Activated T-cell treated with anti-CD3 and anti-CD28 coated beads for 4 hours (primary cell): ENCODE measurements at places on chromosomes 16 and 17.

DNA sequence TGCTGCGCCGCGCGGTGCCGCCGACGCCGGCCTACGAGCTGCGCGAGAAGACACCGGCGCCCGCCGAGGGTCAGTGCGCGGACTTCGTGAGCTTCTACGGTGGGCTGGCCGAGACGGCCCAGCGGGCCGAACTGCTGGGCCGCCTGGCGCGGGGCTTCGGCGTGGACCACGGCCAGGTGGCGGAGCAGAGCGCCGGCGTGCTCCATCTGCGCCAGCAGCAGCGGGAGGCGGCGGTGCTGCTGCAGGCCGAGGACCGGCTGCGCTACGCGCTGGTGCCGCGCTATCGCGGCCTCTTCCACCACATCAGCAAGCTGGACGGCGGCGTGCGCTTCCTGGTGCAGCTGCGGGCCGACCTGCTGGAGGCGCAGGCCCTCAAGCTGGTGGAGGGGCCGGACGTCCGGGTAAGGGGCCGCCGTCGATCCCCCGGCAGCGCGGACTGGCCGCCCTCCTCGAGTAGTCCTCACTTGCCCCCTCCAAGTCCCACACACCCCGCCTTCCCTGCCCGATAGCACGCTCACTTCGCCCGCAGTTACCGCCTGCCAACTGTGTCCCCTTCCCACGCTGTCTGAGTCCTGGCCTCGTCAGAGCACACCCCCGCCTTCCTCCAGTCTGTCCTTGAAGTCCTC, 470 bp downstream of the MLYCD start:
- DNase-seq: peak; percentile 38

DNA sequence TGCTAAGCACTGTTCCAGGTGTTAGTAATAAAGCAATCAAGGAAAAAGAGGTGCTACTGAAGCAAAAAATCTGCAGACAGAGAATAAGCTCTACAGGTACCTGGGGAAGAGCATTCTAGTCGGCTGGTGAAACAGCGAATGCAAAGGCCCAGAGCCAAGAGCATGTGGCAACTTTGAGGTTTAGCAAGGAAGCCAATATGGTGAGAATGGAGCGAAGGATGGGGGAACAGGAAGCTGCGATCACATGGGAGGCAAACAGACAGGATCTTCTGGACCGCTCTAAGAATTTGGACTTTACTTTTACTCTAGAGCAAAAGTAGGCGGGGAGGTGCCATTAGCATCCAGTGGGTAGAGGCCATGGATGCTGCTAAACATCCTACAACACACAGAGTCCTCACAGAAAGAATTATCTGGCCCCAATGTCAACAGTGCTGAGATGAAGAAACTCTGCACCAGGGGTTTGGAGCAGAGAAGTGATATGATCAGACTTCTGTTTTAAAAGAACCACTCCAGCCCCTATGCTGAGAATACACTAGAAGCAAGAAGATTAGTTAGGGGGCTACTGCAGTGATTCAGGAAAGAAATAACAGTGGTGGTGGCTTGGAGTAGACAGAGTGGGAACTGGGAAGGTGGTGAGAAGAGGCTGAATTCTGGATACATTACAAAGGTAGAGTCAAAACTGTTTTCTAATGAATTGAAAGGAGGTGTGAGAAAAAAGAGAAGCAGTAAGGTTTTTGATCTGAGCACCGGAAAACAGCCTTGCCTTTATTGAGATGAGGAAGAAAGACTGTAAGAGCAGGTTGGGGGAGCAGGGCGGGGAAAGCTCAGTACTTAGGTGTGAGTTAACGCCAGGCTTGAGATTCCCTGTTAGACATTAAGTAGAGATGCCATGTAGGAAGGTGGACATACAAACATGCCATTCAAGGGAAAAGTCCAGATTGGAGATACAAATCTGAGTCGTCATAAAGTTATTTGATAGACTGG, 11.0 kb downstream of the EFTUD2 start:
- DNase-seq: no peak

- no peak for DNase-seq
Observed at GRCh38 chr16:1642148-1642547, 30.0 kb downstream of the CRAMP1 start.

DNA sequence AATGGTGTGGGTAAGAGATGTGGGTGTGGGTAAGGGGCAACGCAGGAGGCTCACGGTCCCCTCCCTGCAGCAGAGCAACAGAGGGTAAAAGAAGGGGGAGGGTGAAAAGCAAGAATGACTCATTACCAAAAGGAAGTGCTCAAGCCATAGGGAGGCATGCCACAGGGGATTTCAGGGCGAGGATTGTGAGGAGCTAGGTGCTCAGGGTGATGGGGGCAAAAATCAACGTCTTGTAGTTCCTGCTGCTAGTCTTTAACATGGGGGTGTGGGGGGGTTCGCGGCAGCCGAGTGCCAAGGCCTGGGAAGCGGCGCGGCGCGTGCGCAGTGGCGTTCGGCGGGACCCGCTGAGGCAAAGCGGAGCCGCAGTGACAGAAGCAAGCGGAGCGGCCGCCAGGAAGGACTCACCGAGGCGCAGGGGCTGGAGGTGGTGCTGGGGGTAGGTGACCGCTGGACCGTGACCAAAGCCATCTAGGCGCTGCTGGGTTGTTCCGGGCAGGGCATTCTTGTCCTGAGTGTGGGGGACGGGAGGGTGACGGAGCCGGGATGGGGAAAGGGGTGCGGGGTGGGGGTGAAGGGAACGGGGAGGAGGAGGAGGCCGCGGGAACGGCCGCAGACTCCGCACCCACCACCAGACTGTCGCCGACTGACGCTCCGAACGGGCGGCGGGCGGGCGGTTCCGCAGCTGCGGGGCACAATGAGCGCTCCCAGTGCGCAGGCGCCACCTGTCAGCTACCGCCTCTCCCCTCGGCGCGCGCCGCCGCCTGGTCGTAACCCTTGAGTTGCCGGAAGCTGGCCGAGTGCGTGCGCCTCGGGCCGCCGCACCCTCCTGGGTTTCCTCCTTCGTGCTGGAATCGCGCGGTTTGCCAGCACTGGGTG, at the start of gene SSH2:
SSH2 (minus strand) TSS at position 696 of the 876 bp plus-strand sequence; CDS start at position 468, 228 bp downstream.
- DNase-seq: peak; percentile 78

DNA sequence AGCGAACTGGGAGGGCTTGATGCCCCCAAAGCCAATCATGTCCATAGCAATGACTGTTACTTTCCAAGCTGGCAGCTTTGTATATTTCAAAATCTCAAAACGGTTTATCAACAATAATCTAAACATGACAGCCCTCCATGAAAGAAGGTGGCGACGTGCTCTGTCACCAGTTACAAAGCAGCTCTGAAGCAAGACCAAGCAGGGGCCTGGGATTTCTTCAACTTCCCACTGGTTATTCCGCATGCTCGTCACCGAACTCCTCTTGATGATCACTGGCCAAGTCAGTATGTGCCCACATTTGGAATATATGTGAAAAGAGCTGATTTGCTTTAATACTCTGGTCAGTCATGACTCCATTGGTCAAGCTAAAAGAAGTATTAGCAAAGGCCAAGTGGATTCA, 175.6 kb downstream of the VPS53 start:
- no peak for DNase-seq

- no peak for DNase-seq
Observed at GRCh38 chr17:21075739-21076085, 32.9 kb upstream of the USP22 start.

DNA sequence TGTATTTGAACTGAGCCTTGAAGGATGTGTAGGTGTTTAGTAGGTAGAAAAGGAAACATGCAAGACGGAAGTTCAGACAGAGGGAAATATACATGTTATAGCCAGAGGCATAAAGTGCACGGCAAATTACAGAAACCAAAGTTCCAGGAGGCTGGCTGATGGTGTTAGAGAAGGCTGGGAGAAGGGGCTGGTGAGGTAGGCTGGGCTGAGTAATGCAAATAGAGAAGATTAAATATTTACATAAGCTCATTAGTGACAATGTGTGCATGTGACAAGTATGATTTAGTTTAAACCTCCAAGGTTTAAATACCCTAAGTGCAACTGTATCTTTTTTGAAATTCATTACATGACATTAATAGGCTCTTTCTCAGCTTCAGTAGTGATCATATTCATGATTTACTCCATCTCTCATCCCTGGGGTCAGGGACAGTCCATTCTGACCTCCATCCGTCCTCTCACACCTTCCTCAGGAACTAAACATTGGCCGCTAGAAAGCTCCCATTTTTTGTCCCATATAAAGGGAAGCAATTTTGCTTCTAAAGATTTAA, 399.8 kb upstream of the SALL1 start:
- no peak for DNase-seq

DNA sequence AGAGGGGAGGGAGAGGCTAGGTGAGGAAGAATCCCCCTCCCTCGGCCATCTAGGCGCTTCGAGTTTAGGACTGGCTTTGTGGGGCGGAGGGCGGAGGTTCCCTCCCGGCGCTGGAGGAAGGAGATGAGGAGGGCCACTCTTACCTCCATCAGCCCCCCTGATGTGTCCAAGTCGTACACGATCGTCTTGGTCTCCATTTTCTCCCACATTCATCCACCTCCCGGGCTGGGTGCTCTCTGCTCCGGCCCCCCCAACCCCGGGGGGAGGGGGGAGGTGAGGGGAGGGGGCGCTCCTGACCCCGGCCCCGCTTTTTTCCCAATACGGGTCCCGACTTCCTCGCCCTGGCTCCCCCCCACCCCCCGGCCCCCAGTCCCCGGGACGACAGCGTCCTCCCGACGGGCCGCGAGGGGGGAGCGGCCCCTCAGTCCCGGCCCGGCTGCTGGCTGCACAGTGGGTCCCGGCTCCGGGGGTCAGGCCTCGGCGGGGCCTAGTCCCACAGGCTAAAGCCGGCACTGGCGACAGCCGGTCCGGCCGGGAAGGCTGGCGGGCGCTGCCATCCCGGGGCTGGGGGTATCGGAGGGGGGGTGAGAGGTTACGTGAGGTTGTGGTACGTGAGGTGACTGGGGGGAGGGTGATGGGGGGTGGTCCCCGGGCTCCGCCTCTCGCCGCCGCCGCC, 428 bp downstream of the PHF12 start:
- no peak for DNase-seq

DNA sequence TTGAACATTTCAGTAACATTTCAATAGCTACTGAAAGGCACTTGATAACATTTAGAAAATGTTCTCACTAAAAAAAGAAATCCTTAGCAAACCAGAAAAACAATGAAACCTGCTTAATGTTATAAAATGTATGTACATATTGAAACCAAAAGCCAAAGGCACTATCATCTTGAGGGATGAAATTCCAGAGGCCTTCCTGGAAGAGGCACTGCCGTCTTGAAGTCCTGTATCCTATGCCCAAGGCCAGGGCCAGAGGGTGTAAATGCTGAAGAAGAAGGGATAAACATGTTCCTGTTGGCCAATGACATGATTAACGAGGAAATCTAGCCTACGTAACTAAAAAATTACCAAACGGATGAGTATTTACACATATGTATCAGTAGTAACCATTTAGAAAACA, 57.0 kb upstream of the DNAH17 start:
- DNase-seq: no peak

DNA sequence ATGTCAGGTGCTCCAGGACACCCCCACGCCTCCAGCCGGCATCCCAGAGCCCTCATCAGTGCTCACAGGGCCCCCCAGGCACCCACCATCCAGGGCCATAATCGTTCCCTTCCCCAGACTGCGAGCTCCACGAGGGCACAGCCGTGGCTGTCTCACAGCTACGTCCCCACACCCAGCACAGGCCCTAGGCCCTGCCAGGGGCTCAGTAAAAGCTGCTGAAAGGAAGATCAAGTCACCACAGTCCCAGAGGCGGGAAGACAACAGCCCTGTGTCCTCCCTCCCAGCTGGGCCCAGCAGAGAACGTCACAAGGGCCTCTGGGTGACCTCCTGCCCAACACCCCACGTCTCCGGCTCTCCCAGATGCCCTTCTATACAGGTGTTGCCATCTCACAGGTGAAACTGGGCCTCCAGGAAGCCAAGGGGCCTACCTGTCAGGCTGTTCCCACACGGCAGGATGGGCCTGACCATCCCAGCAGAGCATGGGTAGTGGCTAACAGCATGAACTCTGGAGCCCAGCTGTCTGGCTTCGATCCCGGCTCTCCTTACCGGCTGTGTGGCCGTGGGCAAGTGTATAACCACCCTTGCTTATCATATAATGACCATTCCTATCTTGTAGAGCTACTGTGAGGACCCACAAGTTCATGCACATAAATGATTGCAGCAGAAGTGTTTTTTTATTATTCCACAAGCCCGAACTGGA, 17.9 kb downstream of the ARL2BP start:
- no peak for DNase-seq

GRCh38 chr17:58219789-58220183, 731 bp upstream of the MKS1 start:
- DNase-seq: no peak

DNA sequence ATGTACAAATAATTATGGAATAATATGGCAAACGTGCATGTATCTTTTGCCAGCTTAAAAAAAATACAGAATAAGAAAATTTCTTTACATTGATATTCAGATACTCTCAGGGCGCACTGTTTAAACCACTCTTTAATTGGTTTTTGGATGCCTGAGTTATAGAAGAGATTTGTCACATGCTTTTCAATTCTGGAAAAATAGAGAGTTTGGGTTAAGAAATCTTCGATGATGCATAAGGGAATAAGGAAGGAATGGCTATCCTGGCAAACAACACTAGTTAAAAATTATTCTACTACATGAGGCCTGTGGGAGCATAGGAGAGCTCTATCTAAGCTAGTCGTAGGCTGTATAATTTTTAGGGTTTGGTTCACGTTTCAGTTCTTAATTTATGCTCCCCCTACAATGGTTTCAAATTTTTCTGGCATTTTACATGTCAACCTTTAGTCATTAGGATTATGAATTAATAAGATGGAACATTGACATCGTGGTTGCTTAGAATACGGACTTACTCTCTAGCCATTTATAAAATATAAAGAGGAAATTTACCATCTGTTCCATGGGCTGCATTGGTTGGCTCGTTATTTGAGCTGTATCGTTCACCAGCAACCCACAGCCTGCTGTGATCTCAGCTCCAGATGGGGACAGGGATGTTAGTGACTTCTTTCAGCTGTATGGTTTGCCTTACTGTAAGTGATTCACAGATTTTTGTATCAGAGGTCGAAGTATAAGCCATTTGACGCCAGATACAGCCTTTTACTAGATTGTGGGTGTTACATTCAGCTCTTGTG, 15.9 kb downstream of the NARF start:
- no peak for DNase-seq

- DNase-seq: no peak
Observed at GRCh38 chr16:49260956-49261530, 20.6 kb downstream of the CBLN1 start.
